Ascending aorta (tissue), 2 donors: ENCODE measurements at places on chromosomes 11 and 22. TPM values are rescaled to one million over a fixed set of nuclear protein-coding genes. Genes with fewer than 3 reads are reported as not detected.

DNA sequence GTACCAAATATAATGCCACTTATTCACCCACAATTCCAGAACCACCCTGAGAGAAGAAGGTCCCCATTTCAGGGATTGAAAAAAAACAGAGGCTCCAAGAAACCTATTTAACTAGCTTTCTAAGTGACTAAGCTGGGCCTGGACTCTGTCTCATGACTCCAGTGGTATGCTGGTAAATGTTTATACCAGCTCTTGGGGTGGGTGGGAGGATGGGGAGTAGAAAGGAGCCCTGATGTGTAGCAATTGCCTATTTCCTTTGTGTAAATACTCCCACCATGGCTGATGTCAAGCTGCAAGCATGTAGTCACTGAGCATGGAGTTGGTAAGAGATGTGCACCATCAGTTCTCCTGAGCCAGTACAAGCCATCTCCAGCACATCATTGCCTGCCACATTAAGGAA is 2.8 kb downstream of the PRG3 start:
- no peaks in the 10 kb centered on the region for H3K36me3 ChIP-seq
- H3K27ac ChIP-seq = no peak overlapping the region
- no peaks in the 10 kb centered on the region for H3K27me3 ChIP-seq
- no peak for DNase-seq
- H3K4me3 ChIP-seq = no peak overlapping the region
- no peaks in the 10 kb centered on the region for H3K4me1 ChIP-seq

DNA sequence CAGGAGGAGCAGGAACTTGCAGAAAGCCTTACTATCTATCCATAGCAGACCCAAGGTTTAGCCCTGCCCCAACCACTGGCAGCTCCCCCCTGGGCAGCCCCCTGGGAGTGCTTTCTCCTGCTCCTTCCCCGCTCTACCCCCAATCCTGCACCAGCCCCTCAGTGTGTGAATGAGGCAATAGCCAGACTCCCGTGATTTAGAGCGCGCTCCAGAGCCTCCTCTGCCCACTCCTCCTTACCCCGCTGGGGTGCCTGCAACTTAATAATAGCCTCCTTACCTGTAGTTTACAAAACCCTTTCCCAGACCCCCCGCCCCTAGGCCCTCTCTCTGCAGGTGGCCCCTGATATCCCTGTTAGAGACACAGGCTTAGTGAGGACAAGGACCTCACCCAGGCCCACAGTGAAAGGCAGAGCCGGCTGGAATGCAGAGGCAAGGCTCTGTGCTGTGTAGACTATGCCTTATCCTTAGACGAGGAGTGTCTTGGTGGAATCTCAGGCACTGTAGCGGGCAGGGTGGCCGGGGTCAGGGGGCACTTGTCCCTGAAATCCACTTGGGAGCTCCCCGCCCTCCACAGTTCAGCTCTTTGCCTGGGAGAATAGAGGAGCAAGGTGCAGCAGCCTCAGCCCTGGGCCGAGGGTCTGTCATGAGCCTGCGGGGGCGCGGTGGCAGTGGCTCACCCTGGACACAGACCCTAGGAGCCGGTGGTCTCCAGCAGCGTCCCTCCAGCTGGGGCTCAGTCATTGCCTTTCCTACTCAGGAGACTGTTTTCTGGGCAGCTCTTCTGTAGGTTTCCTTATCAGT is 4.3 kb upstream of the CARNS1 start:
- H3K36me3 ChIP-seq = no peaks in the 10 kb centered on the region
- no peaks in the 10 kb centered on the region for H3K4me1 ChIP-seq
- no peak overlapping the region for H3K27ac ChIP-seq
- H3K27me3 ChIP-seq = no peaks in the 10 kb centered on the region
- H3K4me3 ChIP-seq = no peak overlapping the region

GRCh38 chr11:131218542-131218941 is 151.9 kb upstream of the NTM start:
- H3K27ac ChIP-seq = no peak overlapping the region
- no peak overlapping the region for H3K4me3 ChIP-seq
- H3K27me3 ChIP-seq = no peaks in the 10 kb centered on the region
- H3K4me1 ChIP-seq = no peaks in the 10 kb centered on the region
- H3K36me3 ChIP-seq = no peaks in the 10 kb centered on the region

DNA sequence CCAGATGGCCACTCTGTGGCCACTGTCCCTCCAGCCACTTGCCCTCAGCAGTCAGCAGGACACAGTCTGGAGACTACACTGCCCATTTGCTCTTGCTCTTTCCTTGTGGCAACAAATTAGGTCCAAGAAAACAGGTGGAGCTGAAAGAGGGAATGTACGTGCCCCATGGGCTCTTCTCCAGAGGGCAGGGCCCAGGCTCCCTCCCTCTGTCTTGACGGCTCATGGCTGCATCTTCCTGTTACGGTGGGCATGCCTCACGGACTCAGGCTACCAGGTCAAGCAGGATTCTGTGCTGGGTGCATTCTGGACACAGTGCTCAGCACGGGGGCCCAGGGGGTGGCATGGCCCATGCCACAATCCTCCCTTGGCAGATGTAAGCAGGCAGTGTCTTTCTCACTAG is 71.3 kb downstream of the MED15 start:
- H3K27me3 ChIP-seq = no peaks in the 10 kb centered on the region
- no peak overlapping the region for H3K27ac ChIP-seq
- no peak for DNase-seq
- peaks cover 13% of the 10 kb centered on the region for H3K4me1 ChIP-seq

The LAYN gene
- total RNA-seq = 27.2 TPM
